Head of caudate nucleus (tissue), 42 donors: ENCODE measurements at places on chromosomes 4 and X.

- DNase-seq, result peak; percentile 80
Measured at GRCh38 chr4:143337600-143338287, 1.1 kb downstream of the GAB1 start.

GRCh38 chr4:7753271-7753670 is 186.4 kb downstream of the AFAP1 start:
- DNase-seq, result no peak

- no peak for DNase-seq
Measured at GRCh38 chr4:119068529-119068962, 67.1 kb upstream of the MYOZ2 start.

- DNase-seq, result peak; percentile 26
Measured at GRCh38 chrX:134172588-134173259, 64.3 kb upstream of the CCDC160 start.

DNA sequence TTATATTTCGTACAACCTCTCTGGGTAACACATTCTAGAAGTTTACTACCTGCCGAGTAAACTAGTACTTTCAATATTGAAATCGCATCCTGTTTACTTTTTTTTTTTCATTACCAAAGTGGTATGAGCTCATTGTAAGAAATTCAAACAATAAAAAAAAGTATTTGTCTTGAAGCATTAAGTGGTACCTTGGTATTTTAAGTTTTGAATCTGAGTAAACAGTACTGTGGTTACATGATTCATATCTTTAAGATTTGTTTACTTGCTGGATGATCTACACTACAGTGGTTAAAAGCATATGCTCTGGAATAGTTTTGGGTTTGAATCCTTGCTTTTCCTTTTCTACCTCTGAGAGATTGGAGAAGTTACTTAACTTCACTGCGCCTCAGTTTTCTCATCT is 3.8 kb upstream of the MMGT1 start:
- DNase-seq, result no peak

GRCh38 chr4:182752158-182752910 is 164.9 kb downstream of the DCTD start:
- DNase-seq, result no peak

GRCh38 chr4:149120331-149121022 is 678.3 kb upstream of the NR3C2 start:
- DNase-seq, result no peak

DNA sequence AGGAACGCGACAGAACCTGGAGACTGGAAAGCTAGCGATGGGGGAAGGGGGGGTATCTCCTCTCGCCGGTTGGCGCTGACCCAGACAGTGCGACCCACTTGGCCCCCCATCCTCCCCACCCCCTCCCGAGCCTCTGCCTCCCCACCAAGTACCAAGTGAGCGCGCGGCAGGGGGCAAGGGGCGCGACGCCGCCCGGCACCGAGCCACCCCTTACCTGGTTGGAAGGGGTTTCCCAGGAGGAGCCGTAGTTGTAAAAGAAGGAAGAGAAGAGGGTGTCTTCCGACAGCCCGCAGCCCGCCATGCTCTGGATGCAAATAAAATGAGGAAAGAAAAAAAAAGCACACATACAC is 112.2 kb downstream of the DHX15 start:
- DNase-seq, result no peak

DNA sequence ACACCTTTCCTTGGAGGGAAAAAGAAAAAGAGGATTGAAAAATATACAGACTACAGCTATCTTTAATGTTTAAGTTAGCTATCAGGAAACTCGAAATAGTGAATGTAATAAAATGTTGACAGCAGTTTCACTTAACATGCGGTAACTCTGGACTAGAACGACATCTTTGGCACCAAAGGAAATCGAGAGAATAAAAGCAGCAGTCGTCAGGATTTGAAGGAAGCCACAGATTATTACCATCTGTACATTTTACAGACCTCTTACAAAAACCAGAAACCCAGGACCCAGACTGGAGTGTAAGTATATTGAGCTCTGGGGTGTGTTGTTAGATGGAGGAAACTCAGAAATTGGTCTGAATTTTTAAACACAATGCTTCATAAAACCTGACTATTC is 51.6 kb upstream of the STOX2 start:
- DNase-seq, result no peak

DNA sequence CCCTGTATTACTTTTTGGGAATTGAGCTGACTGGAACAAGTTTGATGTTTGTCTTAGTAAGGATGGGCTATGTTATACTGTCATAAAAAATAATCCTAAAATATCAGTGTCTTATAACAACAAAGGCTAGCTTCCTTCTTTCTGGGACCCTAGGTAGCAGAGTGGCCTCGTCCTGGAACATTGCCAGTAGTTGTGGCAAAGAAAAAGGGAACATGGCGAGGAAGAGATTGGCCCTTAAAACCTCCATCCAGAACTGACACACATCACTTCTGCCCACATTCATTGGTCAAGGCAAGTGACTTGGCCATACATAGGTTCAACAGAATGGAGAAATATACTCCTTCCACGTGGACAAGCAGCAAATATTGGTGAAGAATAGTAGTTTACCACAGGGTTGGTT is 287.9 kb downstream of the PPP1R2C start:
- DNase-seq, result no peak

DNA sequence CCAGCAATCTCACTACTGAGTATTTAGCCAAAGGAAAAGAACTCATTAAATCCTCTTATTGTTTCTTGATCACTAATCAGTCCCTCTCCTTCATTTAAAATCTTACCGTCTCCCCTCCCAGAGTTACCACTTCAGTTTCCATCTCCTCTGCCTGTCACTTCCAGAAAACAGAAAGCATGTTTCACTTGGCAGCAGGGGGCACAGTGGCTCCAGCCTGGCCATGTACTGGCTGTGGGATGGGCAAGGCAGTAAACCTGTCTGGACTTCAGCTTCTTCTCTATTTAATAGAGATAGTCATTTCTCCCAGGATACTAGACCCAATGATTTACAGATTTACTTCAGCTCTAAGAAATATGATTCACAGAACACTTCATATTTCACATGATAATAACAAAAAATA is 63.2 kb downstream of the CD40LG start:
- DNase-seq, result peak; percentile 22

GRCh38 chr4:157127571-157127970 is 51.6 kb downstream of the GLRB start:
- no peak for DNase-seq

GRCh38 chrX:21735768-21736127 is 22.2 kb downstream of the SMPX start:
- no peak for DNase-seq

- no peak for DNase-seq
Measured at GRCh38 chr4:99151995-99152394, 7.9 kb upstream of the ADH4 start.

- no peak for DNase-seq
Measured at GRCh38 chrX:50432829-50433289, 37.8 kb downstream of the DGKK start.

DNA sequence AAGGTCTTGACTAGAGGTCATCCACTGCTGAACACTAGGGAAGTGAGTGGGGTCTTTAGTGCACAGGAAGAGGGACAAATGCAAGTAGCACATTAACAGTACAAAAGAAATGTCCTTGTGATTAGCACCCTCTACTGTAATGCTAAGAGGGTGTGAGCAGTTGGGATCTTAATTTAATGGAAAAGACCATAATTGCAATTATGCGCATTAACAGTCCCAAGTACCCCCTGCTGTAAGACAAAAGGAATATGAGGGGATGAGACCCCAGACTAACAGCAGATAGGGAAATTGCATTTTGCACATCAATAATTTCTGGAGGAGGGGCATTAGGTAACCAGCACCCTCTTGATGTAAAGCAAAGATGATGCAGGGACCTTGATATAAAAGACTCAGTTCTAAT is 285.0 kb downstream of the CHIC1 start:
- DNase-seq, result no peak

DNA sequence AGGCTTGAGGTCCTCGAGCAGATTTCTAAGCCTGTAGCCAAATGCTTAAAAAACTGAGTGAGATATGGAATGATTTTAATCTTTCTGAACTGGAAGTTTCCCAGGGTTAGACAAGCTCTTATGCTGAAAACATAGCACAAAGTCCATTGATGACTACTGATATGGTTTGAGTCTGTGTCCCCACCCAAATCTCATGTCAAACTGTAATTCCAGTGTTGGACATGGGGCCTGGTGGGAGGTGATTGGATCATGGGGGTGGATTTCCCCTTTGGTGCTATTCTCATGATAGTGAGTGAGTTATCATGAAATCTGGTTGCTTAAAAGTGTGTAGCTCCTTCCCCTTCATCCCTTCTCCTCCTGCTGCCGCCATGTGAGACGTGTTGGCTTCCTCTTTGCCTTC is 454.9 kb downstream of the SPRY1 start:
- DNase-seq, result no peak
